Activated naive CD8-positive, alpha-beta T cell treated with anti-CD3 and anti-CD28 coated beads for 36 hours (primary cell): ENCODE measurements at places on chromosomes 11 and 22.

GRCh38 chr11:46427364-46427763 is 35.8 kb upstream of the CHRM4 start:
- no peak for DNase-seq

- DNase-seq = no peak
Observed at GRCh38 chr11:95732930-95733602, 56.5 kb downstream of the FAM76B start.

DNA sequence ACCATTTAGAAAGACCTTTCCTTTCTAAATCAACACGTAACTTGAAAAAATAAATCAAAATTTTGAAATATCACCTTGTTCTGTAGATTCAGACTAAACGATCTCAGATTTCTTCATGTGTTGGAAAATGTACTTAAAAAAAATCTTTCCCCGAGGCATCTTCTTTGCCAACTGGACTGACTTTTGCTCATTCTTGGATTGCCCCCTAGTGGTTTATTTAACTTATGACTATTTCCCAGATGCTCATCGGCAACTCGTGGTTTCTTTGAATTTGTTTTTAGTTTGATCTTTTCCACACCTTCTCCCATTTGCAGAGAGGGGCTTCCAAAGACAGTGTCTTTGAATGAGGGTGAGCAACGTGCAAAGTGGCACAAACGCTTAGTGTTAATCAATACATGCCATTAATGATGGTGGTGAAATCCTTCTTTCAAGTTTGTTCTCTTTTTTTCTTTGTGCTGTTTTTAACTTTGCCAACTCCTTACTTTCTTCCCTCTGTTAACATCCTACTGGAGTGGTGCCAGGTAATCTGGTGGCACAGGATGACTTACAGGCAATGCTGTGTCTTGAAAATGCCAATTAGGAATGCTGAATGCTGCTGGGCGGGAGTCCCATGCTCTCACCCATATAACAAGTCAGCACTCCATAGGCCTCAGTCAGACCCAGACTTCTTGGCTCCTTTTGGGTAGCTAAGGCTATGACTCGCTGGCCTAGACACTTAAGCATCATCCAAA is 18.3 kb downstream of the PRSS23 start:
- no peak for DNase-seq

DNA sequence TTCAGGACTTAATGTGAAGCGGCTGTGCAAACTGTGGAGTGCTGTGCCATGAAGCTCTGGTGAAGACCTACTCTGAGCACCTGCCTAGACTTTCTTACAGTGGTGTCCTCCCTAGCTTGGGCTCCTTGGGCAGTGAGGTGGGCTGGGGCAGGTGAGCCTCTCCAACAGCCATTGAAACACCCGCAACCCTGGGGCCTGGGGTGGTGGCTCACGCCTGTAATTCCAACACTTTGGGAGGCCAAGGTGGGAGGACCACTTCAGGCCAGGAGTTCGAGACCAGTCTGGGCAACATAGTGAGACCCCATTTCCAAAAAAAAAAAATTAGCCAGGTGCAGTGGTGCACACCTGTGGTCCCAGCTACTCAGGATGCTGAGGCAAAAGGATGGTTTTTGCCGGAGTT is 14.3 kb upstream of the SEC14L3 start:
- no peak for DNase-seq

- no peak for DNase-seq
Observed at GRCh38 chr22:28820885-28821284, 20.5 kb upstream of the XBP1 start.

DNA sequence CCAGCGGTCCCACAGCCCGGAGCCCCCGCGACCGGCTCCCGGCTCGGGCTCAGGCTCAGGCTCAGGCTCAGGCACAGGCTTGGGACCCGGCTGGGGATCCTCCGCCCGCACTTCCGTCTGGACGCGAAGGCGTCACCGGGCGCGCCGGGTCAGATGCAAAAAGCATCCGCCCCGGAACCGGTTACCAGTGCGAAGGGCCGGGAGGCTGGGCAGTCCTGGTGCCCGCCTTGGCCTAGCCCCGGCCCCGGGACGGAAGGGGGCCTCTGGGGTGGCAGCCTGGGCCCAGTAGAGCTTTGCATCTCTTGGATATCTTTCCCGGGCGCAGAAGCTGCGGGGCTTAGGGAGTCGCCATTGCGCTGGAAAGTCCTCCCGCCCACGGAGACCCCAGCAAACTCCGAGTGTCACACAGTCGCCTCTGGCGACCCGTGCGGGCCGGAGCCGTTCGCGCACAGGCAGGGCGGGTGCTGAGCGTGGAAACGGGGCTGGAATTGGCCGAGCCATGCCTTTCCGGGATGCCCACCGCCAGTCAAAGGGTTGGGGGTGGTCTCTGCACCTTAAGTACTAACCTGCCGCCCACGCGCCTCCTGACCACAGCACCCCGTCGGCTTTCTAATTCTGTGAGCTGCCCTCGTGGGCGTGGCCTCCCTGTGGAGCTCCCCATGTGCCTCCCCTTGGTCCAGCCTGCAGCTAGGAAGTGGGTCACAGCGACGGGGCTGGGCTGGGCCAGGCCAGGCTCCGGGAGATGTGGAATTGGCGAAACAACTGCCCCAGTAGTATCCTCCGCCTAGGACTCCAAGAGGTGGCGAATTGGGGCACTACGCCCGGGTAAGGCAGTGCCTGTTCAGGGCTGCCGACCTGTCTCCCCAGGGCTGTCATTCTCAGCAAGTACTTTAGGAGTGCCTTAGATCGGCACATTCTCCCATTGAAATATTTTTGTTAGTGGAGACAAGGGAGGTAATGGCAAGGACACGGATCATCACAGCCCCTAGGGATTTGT is at the start of gene TMEM9B:
TSS of gene TMEM9B (minus strand) at position 119 of the 997 bp plus-strand sequence. CDS start 129 bp downstream, outside the sequence.
- DNase-seq = peak; percentile 89

DNA sequence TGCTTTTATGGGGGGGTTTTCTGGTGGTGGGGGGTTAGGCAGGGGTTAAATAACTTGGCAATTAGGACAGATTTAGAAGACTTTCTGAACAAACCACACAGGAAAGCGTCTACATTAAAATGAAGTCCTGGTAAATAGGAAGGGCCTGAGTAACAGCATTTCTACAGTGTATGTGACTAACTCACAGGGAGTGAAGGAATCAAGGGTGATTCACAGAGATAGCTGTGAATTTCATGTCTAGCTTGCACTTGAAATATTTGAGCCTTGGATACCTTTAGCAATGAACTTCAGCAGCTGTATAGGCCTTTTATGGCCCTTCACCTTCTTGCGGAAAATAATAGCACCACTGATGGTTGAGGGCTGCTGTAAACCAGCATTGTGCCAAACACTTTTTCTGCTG is 26.1 kb upstream of the LDHA start:
- no peak for DNase-seq

GRCh38 chr11:111571829-111572501 is 30.3 kb upstream of the SIK2 start:
- DNase-seq = no peak

- no peak for DNase-seq
Observed at GRCh38 chr11:134248910-134249480, 4.2 kb downstream of the THYN1 start.

- DNase-seq = no peak
Observed at GRCh38 chr11:114232400-114233059, 63.7 kb upstream of the NNMT start.

GRCh38 chr11:102320679-102321078 is 3.4 kb downstream of the BIRC3 start:
- no peak for DNase-seq

DNA sequence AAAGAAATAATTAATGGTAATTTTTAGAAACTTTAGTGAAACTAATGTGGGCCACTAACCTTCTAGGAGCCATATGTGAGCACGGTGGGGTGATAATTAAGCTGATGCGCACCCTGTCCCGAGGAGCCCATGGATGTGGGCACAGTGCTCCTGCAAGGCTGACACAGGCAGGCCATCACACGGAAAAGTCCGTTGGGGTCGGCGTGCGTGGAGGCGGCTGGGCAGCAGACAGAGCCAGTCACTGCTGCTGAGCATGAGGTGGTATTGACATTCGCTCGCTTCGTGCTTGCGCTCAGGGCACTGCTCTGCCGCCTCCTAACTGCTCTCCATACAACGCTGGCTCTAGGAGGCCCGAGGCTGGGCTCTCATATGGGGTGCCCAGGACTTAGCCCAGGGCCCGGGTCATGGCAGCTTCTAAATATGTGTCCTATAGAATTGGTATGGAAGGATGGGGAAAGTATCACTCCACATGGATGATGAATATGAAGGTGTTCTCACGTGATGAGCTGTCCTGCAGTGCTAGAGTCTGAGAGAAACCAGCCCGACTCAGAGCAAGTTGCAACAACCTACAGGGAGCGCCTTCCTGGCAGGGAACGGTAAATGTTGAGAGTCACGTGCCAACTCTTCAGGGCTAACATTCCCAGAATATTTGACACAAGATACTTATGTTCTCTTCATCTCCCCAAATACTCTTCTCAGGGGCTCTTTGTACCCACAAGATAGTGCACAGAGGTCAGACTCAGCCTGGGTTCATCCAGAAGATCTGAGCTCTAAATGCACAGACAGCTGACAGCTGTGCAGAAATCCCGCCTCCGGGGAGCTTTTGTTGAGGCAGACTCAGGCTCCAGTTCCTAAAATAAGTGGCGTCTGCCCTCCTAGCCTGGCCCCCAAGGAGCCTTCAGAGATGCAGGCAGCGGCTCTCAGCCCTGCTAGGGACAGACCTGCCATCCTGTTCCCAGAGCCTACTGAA is 50.6 kb upstream of the ARFGAP3 start:
- DNase-seq = no peak

DNA sequence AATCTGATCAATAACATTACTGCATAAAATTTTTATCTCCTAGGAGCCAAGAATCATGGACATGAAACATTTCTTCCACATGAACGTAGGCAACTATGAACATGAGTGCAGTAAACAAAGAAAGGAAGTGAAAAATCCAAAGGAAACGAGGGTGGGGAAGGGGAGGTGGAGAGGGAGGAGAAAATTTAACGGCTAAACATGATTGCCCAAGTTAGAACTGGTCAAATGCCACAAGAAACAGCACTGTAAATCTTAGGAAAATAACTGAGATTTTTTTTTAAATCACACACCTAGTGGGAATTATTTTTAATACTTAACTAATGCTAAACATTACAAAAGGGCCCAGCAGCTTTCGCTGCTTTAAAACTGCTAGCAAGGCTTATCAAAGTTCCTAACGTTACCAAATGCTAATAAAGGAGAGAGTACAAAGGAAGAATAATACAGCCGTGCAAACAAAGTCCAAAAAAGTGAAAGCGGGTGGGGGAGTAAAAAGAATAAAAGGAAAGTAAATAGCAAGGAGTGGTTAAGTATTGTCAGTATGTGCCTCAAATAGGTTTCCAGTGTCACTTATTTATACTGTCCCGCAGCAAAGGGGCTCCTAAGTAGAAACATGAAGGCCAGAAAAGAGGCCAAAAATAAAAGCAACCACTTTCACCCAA is 13.7 kb downstream of the NARS2 start:
- no peak for DNase-seq

DNA sequence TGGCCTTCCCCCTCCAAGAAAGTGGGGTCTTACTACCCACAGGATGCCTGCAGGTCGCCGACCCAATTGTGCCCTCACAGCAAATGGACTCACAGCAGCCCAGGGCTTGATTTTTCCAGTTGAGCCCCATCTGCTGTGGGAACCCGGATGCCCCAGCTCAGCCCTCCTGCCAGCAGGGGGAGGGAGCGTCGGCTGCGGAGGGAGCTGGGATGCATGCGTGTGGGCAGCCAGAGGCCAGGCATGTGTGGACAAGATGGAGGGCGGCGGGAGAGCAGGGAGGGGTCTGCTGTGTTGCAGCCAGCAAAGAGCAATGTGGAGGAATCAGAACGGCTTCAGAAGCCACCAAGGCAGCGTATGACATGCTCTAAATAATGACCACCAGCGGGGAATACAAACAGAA is 41.0 kb upstream of the EIF3D start:
- DNase-seq = no peak

DNA sequence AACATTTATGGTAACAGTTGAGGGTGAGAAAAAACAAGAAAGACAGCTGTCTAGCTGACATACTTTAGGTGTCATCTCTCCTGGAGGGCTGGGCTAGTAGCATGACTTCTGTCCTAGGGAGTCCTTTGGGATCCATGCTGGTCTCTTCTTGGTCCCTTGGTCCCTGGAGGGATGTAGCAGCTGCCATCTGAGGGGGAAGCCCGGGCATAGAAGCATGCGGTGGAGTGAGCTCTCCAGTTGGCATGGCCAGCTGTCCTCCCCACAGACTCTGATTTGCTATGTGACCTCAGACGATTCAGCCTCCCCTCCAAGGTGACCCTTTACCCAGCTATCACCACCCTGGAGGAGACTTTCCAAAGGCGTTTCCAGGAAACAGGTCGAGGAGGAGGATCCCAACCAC is 28.7 kb downstream of the POU2F3 start:
- no peak for DNase-seq

DNA sequence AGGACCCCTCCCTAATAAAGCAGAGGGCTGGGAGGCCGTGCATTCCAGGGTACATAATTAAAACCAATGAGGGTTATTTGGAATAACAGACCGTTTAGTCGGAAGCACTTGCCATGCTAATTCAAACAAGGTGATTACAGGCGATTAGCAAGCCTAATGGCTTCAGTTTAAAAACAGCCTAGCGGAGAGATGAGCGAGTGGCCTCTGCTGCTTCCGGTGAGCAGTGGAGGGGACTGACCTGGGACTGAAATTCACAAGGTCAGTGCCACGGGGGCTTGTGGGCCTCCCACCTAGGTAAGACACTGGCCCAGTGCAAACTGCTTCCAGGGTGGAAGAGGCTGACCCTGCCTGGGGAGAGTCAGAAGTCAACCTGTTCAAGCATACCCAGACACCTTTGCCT is 56.8 kb upstream of the ALX4 start:
- DNase-seq = no peak

- DNase-seq = no peak
Observed at GRCh38 chr22:43777286-43777685, 34.8 kb downstream of the EFCAB6 start.

- DNase-seq = no peak
Observed at GRCh38 chr22:45092644-45093043, 71.1 kb upstream of the NUP50 start.

GRCh38 chr22:25176175-25176574 is 23.5 kb upstream of the CRYBB3 start:
- no peak for DNase-seq

GRCh38 chr11:119993722-119994121 is 144.2 kb downstream of the TRIM29 start:
- no peak for DNase-seq

GRCh38 chr11:11039208-11039965 is 181.5 kb upstream of the ZBED5 start:
- DNase-seq = no peak

DNA sequence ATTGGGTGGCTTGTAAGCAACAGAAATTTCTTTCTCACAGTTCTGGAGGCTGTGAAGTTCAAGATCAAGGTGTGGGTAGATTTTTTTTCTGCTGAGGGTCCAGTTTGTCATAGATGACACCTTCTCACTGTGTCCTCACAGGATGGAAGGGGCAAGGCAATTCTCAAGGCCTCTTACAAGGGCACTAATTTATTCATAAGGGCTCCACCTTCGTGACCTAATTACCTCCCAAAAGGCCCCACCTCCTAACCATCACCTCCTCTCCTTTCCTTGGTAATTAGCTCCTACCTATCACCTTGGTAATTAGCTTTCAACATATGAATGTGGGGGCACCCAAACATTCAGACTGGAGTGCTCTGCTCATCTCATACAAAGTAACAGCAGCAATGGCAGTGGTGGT is 92.3 kb upstream of the CD44 start:
- no peak for DNase-seq

- DNase-seq = no peak
Observed at GRCh38 chr11:28835790-28836189, 727.6 kb downstream of the METTL15 start.
